ENCODE measurements at places on chromosomes 1 and 21. TPM values are rescaled to one million over a fixed set of nuclear protein-coding genes. Genes with fewer than 3 reads are reported as not detected.

DNA sequence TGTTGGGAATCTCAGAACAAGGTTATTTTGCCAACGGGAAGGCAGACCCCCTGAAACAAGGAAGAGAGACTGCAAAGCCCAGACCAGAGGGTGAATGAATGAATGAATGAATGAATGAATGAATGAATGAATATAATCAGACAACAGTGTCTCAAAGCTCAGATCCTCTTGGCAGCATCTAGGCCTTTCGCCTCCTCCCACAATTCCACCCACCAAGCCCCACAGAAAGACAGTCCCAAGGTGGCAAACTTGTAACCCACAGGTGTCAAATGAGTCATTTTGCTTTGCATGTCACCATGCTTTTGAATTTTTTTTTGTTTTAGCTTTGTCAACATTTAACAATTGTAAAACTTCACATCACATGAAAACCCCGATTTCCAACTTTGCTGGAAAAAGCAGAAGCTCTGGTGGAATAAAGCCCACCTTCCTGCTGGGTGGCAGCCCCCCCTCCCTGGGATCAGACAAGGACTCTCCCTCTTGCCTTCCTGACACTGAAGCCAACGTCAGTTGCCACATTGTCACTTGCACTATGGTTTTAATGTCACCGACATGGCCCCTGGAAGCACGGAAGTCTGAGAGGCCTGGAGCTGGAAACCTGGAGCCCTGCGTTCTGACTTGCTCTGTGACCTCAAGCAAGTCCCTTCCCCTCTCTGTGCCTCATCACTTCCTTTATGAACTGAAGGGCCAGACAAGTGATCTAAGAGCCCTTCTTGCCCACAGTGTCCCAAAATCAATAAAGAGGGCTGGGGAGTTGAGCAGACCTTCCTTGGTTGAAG lies 134.6 kb upstream of the RUNX3 start:
- no peak overlapping the region for H3K27ac ChIP-seq
- peak; percentile 22 for DNase-seq
- peaks cover 10% of the 10 kb centered on the region for H3K4me1 ChIP-seq
- no peaks in the 10 kb centered on the region for H3K36me3 ChIP-seq
- no peak overlapping the region for H3K4me3 ChIP-seq
- H3K27me3 ChIP-seq: no peaks in the 10 kb centered on the region

DNA sequence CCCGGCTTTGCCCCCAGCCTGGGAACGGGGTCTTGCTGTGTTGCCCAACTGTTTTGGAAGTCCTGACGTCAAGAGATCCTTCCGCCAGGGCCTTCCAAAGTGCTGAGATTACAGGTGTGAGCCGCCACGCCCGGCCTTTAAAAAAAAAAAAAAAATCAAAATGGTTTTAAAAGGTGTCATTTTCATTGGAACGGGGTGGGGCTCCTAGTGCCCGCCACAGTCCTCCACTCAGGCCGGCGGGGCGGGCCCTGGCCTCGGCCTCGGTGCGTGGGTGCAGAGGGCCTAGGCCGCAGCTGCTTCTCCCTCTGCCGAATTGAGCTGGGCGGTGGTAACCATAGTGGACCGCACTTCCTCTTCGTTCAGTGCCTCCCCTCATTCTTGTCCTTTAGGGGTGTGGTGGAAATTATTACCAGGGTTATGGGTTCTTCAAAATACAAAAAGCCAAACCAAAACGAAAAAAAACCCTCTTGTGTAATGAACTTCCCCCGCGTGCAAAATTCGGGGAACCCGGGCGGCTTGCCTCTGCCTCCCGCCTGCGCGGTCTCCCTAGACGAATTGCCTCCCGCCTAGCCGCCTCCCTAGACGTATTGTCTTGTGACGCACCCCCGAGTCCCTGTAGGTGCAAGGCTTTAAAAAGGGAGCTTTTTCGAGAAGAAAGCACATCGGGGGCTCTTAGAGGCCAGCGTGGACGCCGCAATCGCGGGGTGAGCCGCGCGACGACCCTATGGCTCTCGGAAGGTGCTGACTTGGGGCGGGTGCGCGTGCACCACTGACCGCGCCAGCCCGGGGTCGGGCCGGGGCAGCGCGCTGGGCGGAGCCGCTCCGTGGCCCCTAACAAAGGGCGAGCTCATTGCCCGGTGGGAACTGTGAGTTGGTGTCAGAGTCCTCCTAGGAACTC lies 10.5 kb upstream of the SPEN start:
- H3K4me1 ChIP-seq: peaks cover 12% of the 10 kb centered on the region
- no peaks in the 10 kb centered on the region for H3K36me3 ChIP-seq
- peak; percentile 91 for DNase-seq
- no peaks in the 10 kb centered on the region for H3K27me3 ChIP-seq
- peak overlapping the region; percentile 100 for H3K27ac ChIP-seq
- H3K4me3 ChIP-seq: peak overlapping the region; percentile 96

- no peak for DNase-seq
- no peak overlapping the region for H3K27ac ChIP-seq
- H3K36me3 ChIP-seq: no peaks in the 10 kb centered on the region
- no peak overlapping the region for H3K4me3 ChIP-seq
Observed at GRCh38 chr1:177255411-177255810, 84.7 kb downstream of the BRINP2 start.

DNA sequence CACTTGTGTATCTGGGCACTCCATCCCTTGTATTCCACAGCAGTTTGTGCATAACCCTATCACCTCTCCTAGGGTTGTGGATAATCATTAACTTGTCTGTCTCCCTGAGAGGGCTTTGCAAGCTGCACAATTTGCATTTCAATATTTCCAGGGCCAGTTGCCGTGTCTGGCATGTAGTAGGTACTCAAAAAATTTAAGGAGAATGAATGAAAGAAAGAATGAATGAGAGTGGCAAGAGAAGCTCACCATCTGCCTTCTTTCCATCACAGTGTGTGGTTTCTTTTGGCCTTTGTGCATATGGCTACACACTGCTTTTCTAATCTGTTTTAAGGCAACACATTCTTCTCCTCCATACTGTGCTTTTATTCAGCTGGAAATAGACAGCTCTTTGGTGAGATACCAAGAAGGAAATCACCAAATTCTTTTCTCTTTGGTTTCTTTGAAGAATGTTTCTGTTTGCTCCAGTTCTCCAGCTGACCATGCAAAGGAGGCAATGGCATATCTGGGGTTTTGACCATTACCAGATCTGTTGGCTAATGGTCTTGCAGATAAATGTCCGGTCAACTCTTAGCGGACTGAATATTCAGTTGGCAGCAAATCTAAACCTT lies 49.4 kb downstream of the NGF start:
- DNase-seq: no peak
- no peak overlapping the region for H3K27ac ChIP-seq
- no peaks in the 10 kb centered on the region for H3K27me3 ChIP-seq

- no peaks in the 10 kb centered on the region for H3K27me3 ChIP-seq
- peak; percentile 67 for DNase-seq
- H3K27ac ChIP-seq: peak overlapping the region; percentile 71
- no peaks in the 10 kb centered on the region for H3K36me3 ChIP-seq
Observed at GRCh38 chr21:16419188-16419921, 689.6 kb downstream of the USP25 start.

- H3K4me1 ChIP-seq: peaks cover 11% of the 10 kb centered on the region
- no peaks in the 10 kb centered on the region for H3K27me3 ChIP-seq
- H3K4me3 ChIP-seq: no peak overlapping the region
- DNase-seq: no peak
- H3K27ac ChIP-seq: no peak overlapping the region
Observed at GRCh38 chr1:154810571-154810970, 59.5 kb downstream of the KCNN3 start.

GRCh38 chr1:24872061-24872850 lies 57.8 kb downstream of the RUNX3 start:
- H3K36me3 ChIP-seq: no peaks in the 10 kb centered on the region
- H3K27ac ChIP-seq: no peak overlapping the region
- H3K4me1 ChIP-seq: peaks cover 5% of the 10 kb centered on the region
- no peaks in the 10 kb centered on the region for H3K27me3 ChIP-seq
- H3K4me3 ChIP-seq: no peak overlapping the region

Gene FYB2
- total RNA-seq: 1.7 TPM

DNA sequence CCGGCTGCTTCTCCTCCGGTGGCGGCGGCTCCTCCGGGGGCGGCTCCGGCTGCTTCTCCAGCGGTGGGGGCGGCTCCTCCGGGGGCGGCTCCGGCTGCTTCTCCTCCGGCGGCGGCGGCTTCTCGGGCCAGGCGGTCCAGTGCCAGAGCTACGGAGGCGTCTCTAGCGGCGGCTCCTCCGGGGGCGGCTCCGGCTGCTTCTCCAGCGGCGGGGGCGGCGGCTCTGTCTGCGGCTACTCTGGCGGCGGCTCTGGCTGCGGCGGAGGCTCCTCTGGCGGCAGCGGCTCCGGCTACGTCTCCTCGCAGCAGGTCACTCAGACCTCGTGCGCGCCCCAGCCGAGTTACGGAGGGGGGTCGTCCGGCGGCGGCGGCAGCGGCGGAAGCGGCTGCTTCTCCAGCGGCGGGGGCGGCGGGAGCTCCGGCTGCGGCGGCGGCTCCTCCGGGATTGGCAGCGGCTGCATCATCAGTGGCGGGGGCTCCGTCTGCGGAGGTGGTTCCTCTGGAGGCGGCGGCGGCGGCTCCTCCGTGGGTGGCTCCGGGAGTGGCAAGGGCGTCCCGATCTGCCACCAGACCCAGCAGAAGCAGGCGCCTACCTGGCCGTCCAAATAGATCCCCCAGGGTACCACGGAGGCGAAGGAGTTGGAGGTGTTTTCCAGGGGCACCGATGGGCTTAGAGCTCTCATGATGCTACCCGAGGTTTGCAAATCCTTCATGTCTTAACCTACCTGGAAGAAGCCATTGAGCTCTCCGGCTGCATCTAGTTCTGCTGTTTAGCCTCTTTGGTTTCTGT lies 2.0 kb downstream of the LORICRIN start:
- no peaks in the 10 kb centered on the region for H3K36me3 ChIP-seq
- H3K4me1 ChIP-seq: peaks cover 9% of the 10 kb centered on the region
- no peak overlapping the region for H3K27ac ChIP-seq
- DNase-seq: peak; percentile 68

Gene CGN
- total RNA-seq: 62.5 TPM

- no peaks in the 10 kb centered on the region for H3K27me3 ChIP-seq
- H3K27ac ChIP-seq: peak overlapping the region; percentile 80
- peaks cover 10% of the 10 kb centered on the region for H3K36me3 ChIP-seq
- H3K4me1 ChIP-seq: no peaks in the 10 kb centered on the region
- no peak for DNase-seq
Observed at GRCh38 chr1:108816049-108816893, 40.6 kb downstream of the AKNAD1 start.

DNA sequence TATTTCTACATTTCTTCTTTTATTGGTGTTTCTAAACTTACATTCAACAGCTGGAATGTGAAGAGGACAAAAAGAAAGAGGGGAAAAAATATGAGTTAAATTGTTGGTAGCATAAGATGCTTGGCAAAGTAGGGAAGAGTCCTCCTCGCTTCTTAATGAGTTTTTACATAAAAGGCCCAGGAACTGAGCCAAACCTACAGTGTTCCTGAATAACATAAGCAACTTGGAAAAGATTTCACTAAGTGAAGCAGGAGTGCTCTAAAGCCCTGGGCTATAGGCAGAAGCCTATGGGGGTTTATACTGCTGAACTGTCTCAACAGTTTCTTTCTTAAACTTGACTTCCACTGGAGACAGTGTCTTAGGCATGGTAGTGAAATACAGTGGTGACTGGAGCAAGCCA lies 115.0 kb upstream of the USP25 start:
- H3K36me3 ChIP-seq: no peaks in the 10 kb centered on the region
- no peak for DNase-seq
- H3K4me3 ChIP-seq: no peak overlapping the region
- H3K27ac ChIP-seq: no peak overlapping the region
- no peaks in the 10 kb centered on the region for H3K4me1 ChIP-seq

- DNase-seq: no peak
- H3K27me3 ChIP-seq: no peaks in the 10 kb centered on the region
- H3K36me3 ChIP-seq: no peaks in the 10 kb centered on the region
- no peaks in the 10 kb centered on the region for H3K4me1 ChIP-seq
- no peak overlapping the region for H3K27ac ChIP-seq
Observed at GRCh38 chr1:215793180-215793579, 226.1 kb downstream of the KCTD3 start.

DNA sequence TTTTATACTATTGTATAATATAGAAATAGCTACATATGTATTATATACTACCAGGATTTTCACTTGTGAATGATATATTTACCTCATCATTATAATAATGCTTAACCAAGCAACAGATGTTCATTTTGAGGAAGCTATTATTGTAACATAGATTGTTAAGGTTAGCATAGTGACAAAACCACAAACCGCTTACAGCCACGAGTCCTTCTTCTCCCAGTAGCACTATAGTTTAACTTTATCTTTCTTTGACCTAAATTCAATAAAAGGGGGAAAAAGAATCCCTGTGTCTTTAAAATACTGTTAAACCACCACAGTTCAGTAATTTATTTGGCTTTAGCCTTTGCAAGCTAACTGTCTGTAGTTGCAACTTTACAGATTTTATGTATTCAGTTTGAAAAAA lies 1039.4 kb upstream of the B3GALT2 start:
- H3K36me3 ChIP-seq: no peaks in the 10 kb centered on the region
- H3K4me1 ChIP-seq: no peaks in the 10 kb centered on the region
- H3K27me3 ChIP-seq: no peaks in the 10 kb centered on the region
- H3K27ac ChIP-seq: no peak overlapping the region
- H3K4me3 ChIP-seq: no peak overlapping the region

Measured in upper lobe of right lung (tissue), 1 donor.